Thoracic aorta (tissue), 2 donors: ENCODE measurements at places on chromosomes 1 and 21.

- DNase-seq = no peak
Observed at GRCh38 chr1:111422546-111423391, 4.8 kb downstream of the OVGP1 start.

DNA sequence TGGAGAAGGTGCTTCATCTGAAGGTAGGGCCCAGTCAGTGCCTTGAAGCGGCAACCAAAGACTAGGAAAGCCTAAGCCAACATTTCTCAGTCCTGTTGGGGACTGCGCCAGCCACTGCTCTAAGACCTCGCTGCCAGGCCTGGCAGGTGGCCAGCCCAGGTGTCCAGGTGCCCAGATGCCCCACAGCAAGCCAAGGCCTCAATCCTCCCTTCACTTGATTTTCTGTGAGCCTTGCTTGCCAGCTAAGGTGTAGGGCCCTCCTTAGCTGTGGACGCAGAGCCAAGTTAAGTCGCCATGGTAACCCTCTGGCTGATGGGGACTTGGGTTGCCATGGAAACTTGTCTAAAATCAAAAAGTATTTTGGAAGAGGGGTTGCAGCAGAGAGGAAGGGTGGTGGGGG, 135.0 kb downstream of the NAV1 start:
- DNase-seq = no peak

DNA sequence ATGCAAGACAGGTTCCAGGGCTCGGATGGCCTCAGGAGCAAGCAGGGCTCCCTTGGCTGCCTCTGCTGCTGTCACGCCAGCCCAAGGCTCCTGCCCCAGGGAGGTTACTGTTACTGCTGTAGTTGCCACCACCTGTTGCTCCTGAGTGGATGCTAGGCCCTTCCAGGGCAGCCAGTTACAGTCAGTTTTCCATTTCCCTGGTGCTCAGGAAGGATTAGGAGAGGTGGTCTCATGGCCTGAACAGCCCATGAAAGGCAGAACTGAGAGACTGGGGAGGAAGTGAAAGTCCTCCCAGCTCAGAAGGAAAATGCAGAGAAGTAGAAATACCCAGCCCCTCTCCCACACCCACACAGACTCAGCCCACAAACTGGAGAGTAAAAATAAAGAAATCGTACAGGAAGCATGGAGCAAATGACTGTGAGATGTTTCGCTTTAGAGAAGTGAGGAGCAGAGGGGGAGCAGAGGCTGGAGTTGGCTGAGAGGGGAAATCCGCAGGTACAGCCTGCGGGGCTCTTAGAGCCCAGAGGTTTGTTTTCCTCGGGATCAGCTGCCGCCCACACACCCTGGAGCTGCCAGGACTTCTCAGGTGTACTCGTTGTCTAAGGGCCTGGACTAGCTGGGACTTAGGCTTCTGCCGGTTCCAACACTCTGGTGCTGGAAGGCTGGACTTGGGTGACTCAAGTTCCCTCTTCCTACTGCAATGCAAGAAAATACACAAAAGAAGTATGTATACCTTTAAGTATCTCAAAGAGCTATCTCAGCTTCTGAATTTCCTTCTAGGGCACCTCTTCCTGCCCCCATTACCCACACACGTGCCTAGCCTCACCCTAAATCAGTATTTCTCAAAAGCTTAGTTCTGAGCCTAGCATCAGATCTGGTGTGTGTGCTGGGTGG, 2.3 kb downstream of the IL6R start:
- no peak for DNase-seq

DNA sequence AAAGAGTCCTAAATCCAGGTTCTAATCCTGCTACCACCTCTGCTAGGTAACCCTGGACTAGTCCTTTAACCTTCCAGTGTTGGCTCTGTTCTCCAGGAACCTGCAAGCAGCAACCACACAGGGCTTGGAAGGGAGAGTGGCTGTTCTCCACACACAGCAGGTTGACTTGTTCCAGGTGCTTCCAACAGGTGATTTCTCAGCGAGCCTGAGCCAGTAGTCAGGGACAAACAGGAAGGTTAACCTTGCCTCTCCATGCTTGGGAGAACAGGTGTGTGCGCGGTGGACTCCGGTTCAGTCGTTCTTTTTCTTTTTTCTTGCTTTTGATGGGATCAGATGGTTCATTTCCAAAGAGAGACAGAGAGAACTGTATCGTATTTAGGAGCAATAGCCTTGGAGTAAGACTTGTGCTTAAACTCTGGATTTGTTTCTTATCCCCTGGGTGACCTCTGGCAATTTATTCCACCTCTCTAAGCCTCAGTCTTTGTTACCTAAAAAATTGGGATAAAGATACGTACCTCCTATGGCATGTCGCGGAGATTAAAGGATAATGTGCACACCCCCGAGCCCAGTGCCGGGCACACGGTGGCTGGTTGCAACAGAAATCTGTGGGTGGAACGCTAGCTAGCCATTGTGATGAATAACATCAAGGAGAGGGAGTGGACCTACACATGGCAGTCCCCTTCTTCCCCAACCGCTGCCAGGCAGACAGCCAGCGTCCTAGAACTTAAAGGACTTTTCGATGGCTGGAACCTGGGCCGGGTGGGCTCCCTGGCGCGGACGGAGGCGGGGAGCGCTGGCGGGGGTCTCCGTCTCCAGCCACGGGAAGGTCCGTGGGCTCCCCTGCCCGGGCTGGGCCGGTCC, 583 bp upstream of the CACHD1 start:
- DNase-seq = no peak

DNA sequence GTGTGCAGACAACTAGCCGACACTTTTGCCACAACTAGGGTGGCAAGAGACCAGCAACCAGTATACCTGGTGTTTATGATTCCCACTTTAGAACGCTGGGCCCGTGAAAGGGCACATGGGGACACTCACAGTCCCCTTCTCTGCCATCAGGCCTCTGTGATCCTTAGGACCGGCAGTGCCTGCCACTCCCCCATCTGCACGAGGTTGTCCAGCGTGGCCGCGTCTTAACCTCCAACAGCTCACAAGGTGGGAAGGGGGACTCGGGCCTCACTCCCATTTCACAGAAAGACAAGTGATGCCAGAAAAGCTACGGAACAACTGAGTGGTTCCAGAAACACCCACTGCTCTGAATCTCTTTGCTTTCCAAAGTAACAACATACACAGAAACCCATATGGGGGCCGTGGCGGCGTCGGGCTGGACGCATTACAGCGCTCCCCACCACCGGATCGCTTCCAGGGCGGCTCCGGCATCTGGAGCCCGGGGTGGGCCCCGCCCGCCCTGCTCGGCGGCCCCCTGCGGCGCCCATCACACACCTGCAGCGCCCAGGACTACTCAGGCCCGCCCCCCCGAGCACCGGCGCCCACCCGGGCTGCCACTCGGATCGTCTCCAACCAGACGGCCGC, 1.0 kb downstream of the ZNF496 start:
- DNase-seq = no peak
